ENCODE measurements at places on chromosomes 3 and 15.

- no peak for DNase-seq
These were observed 337.1 kb downstream of the IL20RB start for GRCh38 chr3:137294839-137295238.

DNA sequence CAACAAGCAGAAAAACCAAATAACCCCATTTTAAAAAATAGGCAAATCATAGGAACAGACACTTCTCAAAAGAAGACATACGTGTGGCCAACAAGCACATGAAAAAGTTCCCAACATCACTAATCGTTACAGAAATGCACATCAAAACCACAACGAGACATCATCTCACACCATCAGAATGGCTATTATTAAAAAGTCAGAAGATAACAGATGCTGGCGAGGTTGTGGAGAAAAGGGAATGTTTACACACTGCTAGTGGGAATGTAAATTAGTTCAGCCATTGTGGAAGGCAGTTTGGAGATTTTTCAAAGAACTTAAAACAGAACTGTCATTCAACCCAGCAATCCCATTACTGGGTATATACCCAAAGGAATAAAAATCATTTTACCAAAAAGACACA lies 60.7 kb downstream of the ABI3BP start:
- no peak for DNase-seq

DNA sequence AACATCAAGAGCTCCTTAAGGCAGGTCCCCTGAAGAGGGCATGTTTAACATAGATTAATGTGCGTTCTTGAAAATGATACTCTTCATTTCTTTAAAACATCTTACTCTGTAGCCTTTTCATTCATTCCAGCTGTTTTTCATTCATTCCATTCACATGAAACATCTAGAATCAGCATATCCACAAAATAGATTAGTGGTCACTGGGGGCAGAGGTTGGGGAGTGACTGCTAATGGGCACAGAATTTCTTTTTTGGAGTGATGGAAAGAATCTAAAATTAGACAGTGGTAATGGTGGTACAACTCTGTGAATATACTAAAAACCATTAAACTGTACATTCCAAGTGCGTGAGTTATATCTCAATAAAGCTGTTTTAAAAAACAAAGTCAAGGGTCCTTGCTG lies 15.4 kb upstream of the CXCR6 start:
- no peak for DNase-seq

DNA sequence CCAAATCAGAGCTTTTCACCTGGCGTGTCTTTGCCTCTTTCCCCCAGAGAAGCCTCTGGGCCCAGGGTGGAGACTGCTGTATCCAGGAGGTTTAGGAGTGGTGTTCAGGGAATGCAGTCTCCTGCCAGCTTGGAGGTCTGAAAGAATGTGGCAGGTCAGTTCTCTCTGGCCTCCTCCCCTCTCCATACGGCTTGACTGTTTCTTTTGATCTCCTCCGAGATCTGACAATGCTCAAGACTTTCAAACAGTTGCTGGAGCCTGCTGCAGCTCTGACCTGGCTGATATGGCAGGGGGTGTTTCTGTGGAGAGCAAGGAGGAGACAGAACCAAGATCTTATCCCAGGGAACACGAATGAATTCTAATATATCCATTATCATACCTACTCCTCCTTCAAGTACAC lies 24.7 kb upstream of the TM4SF4 start:
- DNase-seq = no peak

DNA sequence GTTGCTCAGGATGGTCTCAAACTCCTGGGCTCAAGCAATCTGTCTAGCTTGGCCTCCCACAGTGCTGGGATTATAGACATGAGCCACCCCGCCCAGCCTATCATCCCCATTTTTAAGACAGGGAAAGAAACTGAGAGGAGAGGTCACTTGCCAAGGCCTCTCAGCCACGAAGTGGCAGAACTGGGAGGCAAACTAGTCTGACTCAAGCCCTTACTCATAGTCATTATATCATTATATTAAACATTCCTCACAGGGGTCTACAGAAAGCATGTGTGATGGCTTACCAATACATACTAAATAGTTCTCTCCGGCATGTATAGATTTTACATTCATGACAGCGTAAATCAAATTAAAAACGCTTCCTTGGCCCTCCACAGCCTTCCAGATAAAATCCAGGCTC lies 62.0 kb upstream of the ZBTB38 start:
- DNase-seq = no peak

- DNase-seq = no peak
These were observed 40.1 kb upstream of the MUC13 start for GRCh38 chr3:124974691-124975090.

DNA sequence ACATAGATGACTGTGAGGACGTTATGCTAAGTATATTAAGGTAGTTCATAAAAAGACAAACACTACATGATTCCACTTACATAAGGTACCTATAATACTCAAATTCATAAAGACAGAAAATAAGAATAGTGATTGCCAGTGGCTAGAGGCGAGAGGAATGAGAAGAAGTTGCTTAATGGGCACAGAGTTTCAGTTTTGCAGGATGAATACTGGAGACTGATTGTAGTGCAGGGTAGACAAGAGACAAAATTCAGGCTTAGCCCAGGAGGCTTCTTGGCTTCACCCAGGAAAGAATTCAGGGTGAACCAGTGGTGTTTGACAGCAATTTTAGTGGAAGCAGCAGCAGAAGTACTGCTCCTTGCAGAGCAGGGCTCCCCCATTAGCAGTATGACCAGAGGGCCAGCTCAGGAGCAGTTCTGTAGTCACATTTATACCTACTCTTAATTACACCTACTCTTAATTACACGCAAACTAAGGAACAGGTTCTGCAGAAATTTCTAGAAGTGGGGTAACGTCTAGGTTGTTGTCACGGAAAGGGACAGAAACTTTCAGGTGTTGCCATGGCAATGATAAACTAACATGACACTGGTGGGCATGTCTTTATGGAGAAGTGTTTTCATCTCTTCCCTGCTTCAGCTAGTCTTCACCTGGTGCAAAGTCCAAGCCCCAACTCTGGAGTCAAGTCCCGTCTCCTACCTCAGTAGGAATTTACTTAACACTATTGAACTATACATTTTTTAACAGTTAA lies 55.2 kb downstream of the TBL1XR1 start:
- DNase-seq = no peak

- no peak for DNase-seq
These were observed 274.5 kb downstream of the SLC9A9 start for GRCh38 chr3:143573610-143574303.

DNA sequence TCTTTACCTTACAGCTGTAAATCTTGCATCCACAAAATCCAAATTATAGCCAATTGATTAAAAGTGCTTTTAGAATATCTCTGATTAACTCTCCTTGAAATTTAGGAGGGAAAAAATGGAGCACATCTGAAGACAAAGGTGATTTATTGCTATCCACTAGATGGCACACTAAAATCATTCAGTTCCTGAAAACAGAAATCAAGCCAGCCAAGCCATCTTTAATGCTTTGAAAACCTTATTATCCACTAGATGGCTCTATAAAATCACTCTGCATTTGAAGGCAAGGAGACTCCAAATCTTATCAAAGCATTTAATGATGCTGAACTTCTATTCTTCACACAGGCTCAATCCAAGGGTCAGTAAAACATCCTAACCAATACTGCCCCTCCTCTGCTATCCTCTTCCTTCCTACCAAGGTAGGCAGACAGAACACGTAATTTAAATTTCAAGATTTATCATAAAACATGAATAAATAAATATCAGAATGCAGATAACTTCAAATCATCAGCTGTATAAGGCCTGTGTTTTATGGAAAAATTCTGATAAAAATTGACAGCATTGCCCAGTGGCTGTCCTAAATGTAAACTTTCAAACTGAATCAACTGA lies 48.4 kb downstream of the GOLIM4 start:
- DNase-seq = peak; percentile 76

- no peak for DNase-seq
These were observed 32.0 kb upstream of the GBE1 start for GRCh38 chr3:81793410-81793809.
